RKO (cell line): ENCODE measurements at places on chromosomes 11 and 22.

GRCh38 chr11:61046833-61047232 lies 55.5 kb upstream of the CD5 start:
- no peak for DNase-seq

- DNase-seq, result no peak
Observed at GRCh38 chr11:74460065-74460464, 7.3 kb downstream of the KCNE3 start.

DNA sequence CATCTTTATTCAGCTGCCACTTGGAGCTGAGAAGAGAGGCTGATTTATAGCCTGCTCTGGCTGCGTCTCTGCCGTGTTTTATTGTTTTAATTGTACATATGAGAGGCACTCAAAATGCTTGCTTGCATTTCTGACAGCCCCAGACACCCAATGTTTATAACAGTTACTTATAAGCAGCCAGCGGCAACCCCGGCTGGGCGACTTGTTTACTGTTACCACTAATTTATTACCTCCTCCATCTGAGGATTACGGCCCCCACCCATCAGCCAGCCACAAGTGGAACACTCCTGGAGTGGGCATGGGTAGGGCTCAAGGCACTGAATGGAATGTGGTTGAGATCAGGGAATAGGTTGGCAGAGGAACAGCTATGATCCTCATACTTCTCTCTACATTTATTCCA lies 61.2 kb downstream of the CLPB start:
- DNase-seq, result no peak

GRCh38 chr11:35487532-35488078 lies 37.8 kb downstream of the PAMR1 start:
- peak; percentile 11 for DNase-seq

DNA sequence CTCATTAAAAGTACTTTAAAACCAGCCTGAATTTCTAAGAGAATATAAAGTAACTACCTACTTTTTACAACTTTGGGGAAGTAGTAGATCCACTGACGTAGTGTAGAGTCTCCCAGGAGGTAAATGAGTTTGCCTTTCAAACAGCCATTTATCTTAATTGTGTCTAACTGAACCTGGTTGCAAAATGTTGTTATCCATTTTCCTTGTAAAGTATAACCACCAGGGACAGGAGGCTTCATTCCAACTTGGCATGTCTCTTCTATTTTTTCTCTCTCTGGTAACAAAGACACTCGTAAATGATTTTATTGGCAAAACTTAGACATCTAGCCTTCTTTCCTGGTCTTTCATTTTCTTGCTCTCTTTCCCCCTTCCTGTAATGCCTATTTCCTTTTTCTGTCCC lies 36.9 kb downstream of the NXPE1 start:
- no peak for DNase-seq

GRCh38 chr11:32071811-32072210 lies 19.1 kb upstream of the RCN1 start:
- peak; percentile 49 for DNase-seq

DNA sequence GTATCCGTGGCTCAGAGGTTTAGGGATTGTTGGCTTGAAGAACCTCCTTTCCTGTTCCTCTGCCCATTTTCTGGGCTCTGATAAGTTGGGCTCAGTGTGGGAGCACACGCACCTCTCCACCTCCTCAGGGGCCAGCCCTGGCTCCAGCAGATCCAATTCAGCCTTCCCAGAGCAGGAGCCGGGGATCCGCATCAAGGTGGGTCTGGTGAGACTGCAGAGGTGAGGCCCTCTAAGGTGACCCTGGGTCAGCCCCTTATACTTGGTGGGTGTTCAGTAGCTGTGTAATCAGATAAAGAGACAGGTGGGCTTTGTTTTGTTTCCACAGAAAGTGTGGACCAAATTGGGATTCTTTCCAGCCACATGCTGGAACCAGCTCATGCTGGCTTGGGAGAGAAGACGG lies 1466.0 kb downstream of the TBC1D22A start:
- DNase-seq, result no peak

- DNase-seq, result peak; percentile 94
Observed at GRCh38 chr22:42780070-42780540, 59.4 kb upstream of the A4GALT start.

DNA sequence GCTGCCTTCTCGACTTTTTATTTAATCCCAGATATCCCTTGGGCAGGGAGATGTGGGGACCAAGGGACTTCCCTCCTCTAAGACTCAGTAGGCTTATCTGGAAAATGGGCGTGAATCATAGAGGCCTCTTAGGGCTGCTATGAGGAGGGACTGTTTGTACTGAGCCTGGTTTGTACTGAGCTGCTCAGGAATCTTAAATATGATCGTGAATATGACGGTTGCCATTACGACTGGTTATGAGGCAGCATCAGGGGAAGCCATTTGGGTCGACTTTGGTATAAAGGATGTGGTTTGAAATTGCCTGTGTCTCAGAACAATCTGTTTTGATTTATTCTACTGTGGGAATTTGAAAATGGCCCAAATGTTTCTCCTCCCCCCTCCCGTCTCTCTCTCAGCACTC lies 20.6 kb downstream of the TSPAN18 start:
- no peak for DNase-seq

GRCh38 chr11:110977661-110978060 lies 265.4 kb upstream of the ARHGAP20 start:
- no peak for DNase-seq

GRCh38 chr22:48899523-48900326 lies 927.9 kb downstream of the BRD1 start:
- DNase-seq, result no peak

DNA sequence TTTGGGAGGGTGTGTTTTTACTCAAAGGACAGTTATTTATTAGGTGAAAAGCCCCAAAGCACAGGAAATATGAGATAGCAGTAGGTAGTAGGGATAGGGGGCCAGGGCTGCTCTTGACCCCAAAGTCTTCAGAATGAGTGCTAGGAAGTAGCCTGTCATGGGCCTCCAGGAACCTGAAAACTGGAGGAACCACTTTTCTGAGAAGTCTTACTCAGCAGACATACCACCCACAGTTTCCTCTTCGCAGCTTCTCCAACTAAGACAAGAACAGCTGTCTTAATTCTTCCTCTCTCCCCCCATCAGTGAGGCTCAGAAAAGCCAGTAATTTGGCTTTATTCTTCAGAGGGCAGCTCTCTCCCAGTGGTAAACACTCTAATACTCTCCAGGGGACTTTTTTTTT lies 84.0 kb upstream of the CTSC start:
- no peak for DNase-seq

DNA sequence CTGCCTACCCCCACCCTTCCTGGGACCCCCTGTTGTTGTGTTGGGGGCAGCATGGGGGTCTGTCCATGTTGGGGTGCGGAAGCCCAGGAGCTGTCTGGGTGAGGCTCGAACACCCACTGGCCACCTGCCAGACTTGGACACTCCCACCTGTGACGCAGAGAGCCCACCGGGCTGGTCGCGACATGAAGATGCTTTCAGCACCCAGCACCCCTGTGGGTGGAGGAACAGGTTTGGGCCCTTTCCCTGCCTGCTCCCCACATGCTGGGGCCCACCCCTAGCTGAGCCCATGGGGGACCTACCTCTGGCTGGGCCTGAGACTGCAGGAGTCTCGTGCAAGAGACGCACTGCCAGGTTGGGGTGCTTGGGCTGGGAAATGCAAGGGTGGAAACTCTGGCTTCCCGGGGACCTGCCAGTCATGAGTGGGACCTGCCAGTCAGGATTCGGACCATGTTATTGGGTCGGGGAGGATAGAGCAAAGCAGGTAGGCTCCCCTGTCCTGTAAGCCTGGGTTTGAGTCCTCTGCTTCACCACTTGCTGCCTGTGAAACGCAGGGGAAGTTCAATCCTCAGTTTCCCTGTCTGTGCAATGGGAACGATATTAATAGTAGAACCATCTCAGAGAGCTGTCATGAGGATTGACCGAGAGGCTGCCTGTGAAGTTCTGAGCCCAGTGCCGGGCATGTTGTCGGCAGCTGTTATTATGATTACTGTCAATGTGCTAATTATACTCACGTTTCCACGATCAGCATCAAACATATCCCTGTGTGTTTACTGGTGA lies 24.1 kb downstream of the KIAA1671 start:
- no peak for DNase-seq

- no peak for DNase-seq
Observed at GRCh38 chr22:25176799-25177198, 22.9 kb upstream of the CRYBB3 start.

DNA sequence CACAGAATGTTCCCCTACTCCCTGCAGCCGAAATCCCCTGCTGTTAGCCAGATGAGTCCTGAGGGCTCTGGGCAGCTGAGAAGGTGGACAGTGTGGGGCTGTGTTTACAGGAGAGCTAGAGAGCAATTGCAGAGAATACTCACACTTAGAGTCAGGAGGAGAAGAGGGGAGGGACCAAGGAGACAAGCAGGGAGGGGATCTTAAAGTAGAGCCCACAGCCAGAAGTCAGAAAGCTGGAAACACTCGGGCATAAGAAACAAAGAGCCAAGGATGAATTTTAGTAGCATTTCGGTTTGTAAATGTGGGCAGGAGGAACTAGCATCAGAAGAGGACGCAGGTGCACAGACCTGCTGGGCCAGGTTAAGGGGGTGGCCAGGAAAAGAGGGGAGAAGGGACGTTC lies 1435.9 kb downstream of the BRD1 start:
- no peak for DNase-seq

DNA sequence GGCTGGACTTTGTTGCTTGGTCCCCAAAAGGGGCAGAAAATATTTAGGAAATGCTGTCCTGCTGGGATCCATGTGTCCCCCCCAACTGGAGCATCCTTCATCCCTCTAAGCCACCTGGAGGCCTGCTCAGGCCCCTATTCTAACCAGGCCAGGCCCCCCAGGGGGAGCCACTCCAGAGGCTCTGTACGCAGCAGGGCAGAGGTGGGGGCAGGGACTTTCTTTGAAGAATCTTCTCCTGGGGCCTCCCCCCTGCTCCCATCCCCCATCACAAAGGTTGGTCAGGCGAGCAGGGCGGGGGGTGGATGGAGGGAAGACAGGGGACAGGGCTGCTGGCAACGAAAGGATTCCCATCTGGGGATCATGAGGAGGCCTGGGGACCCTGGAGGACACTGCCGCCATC lies 170.8 kb downstream of the MN1 start:
- no peak for DNase-seq

DNA sequence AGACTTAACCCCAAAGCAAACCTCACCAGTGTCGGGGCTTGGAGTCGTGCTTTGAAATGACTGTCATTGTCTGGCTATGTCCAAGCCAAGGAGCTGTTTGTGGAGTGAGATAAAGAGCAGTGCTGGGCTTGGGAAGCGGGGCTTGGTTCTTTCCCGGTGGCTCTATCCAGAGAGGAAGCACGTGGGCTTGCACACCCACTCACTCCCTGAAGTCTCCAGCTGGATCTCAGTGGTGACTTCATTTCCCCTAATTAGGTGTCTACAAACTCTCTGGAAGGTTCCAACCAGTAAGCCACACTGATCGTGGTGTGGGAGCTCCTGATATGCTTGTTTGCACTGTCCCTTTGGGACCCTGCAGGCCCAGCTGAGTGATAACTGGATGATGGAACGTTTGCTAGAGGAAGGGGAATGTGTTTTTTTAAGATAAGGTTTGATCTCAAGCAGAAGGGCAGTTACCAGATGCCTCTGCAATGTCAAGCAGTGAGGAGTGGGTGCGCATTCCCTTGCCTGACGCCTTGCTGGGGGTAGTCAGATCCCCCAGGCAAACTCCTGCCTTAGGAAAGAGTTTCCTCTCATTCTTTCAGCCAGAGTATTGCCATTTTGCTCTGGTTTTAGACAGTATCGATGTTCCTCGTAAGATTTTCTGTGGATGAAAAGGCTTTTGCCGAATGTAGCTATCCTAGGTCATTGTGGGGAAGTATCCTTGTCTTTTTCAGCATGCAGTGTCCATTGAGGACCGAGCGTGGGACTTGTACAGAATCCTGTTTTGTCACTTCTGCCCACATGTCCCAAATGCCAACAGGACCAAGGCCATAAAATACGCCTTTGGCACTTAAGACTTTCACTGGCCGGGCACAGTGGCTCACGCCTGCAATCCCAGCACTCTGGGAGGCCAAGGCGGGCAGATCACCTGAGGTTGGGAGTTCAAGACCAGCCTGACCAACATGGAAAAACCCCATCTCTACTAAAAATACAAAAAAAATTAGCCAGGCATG lies 90.9 kb downstream of the MICAL2 start:
- DNase-seq, result no peak

- no peak for DNase-seq
Observed at GRCh38 chr22:18056161-18056666, 21.6 kb upstream of the PEX26 start.

- no peak for DNase-seq
Observed at GRCh38 chr11:69905611-69906452, 86.6 kb upstream of the FGF3 start.

- no peak for DNase-seq
Observed at GRCh38 chr11:35348898-35349687, 70.3 kb downstream of the SLC1A2 start.

GRCh38 chr22:50507991-50508884 lies at the start of gene NCAPH2:
TSS of gene NCAPH2 (plus strand) at chr22:50508224. CDS start at chr22:50508338, 114 bp downstream.
- peak; percentile 95 for DNase-seq

DNA sequence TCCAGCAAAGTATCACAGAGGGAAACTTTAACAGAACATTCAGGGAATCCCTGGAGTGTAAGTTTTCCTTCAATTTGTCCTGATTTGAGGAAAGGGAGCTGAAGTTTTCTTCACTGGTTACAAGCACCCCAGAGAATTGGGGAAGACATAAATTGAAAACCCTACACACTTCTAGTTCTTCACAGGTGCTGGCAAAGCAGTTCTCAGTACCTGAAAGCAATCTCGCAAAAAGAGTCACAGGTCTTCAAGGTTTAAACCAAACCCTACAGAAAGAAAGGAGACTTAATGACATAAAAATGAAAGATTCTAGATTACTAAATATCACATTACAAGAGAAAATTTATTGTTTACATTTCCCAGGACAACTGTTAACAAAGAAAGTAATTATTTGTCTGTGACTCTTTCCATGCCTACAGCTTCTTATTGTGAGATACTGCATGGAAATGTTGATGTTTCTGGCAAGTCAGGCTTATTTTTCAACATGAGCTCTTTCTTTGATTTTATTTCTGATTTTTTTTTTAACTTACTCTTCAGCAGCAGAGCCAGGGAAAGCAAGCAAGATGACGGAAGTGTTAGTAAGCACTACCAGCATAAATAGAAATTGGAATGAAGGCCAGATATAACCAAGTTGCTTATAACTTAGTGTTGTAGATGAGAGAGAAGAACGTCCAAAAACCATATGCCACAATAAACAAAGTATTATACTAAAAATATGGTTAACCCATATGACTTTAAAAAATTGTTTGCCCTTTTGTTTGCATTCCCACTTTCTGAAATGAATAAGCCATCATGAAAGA lies 44.1 kb downstream of the FANCF start:
- no peak for DNase-seq

DNA sequence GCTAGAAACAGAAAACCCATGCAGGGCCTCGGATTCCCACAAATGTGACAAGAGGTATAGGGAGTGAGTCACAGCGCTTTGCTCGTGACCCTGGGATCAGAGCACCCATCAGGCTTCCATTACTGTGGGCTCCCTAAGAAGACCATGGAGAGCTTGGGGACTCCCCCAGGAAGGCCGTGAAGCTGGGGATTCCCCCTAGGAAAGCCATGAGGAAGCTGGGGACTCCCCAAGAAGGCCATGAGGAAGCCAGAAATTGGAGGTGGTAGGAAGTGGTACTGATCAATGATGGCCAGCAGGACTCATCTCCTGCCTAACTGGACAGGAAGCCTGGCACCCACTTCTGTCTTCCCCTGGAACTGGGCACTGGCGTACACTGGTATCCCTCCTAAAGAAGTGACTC lies 10.1 kb upstream of the DCPS start:
- DNase-seq, result no peak

- no peak for DNase-seq
Observed at GRCh38 chr11:102378818-102379217, 31.8 kb downstream of the BIRC2 start.
